ENCODE measurements at places on chromosomes 5 and 9. TPM values are rescaled to one million over a fixed set of nuclear protein-coding genes. Genes with fewer than 3 reads are reported as not detected.

DNA sequence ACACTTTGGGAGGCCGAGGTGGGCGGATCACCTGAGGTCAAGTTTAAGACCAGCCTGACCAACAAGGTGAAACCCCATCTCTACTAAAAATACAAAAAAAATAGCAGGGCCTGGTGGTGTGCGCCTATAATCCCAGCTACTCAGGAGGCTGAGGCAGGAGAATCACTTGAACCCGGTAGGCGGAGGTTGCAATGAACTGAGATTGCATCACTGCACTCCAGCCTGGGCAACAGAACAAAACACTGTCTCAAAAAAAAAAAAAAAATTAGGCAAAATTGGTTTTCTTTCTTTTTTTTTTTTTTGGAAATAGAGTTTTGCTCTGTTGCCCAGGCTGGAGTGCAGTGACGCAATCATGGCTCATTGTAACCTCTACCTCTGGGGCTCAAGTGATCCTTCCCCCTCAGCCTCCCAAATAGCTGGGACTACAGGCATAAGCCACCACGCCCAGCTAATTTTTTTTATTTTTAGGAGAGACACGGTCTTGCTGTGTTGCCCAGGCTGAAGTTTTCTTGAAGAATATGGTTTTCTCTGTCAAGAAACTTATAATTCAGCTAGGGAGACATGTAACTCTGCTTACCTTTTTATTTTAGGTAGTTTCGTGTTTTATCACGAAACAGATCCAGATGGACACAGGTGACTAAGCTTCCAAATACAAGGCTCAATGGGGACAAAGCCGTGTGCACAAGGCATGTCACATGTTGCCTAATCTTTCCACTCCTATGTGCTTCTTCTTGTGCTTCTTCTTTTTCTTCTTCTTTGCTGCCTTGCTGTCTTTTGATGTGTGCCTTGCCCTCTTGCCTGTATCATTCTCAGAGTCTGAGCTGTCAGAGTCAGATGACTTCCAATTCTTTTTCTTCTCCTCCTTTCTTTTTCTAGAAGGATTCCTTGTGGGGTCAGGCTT lies 14.3 kb downstream of the TTC1 start:
- no peak for DNase-seq

- no peak for DNase-seq
Observed at GRCh38 chr5:143131972-143132371, 271.5 kb downstream of the NR3C1 start.

GRCh38 chr5:85488295-85488694 lies 1103.6 kb upstream of the EDIL3 start:
- no peak for DNase-seq

DNA sequence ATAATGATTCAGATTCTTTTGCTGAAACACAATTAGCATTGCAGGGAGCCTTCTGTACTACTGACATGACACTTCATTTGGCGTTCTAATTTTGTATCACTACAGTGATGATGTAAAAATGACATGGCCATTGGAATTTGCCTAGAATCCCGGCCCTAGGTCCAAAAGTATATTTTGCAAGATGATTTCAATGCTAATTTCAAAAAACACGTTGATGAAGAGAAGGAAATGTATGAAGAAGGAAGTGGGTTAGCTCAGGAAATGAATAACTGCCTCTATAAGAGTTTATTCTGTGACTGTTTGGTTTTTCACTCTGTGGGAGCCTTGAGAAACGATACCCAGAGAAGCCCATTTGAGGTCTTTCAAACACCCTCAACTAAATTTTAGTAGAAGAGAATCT lies 59.3 kb downstream of the OSTF1 start:
- DNase-seq: no peak

DNA sequence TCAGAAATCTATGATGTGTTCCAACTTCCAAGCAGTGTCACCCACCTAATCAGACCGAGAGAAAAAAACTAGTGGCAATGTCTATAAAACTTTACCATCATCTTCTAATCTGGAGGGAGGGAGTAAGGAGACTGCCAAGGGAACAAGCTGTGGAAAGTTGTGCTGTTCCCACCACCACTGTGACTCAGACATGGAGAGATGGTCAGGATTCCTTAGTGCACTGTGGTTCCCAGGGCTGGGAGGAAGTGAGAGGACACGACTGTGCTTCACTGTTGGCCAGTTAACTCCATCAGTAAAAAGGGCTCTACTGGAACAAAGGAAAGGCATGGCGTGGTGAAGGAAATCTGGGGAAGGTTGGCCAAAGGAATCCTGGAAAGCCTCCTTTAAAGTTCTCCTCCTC lies 18.8 kb downstream of the TICAM2 start:
- DNase-seq: no peak

DNA sequence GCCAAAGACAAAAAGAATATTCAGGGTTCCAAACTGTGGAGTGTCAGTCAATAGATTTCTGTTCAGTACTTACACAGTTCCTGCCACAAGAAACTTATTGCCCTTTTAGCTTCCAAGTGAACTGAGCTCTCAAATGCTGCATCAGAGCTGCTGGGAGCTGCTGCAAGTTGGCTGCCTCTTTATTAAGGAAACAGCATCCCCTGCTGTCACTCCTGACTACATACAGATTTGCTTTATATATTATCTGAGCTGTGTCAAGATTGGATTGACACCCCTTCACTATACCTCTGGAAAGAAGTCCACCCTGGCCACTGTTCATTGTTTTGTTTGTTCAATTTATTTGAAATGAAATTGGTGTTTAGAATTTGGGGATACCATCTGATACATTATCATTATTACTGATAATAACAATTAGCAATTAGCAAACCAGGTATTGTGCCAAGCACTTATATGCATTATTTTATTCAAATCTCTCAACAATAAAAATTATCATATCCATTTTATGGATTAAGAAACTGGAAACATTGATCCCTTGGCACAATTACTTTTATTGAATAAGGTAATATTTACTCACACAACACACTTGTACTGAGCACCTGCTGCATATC lies 16.4 kb upstream of the C5orf58 start:
- DNase-seq: no peak

DNA sequence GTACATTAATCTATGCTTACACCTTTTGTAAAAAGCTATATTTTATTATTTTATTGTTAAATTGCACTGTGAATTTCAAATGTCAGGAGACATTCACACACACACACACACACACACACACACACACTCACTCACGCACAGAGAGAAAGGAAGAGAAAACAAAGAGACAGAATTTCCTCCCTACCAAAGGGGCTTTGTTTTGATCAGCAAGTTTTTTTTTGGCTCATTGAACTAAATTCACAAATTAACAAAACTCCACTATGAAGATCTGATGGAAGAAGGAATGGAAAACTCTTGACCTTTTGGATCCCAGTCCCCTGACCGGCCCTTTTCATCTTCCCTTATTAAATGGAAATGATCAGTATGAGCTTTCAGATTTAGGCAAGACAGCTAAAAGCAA lies 161.2 kb downstream of the PDE4D start:
- DNase-seq: no peak

GRCh38 chr5:76775921-76776320 lies 42.9 kb upstream of the F2RL1 start:
- DNase-seq: no peak

DNA sequence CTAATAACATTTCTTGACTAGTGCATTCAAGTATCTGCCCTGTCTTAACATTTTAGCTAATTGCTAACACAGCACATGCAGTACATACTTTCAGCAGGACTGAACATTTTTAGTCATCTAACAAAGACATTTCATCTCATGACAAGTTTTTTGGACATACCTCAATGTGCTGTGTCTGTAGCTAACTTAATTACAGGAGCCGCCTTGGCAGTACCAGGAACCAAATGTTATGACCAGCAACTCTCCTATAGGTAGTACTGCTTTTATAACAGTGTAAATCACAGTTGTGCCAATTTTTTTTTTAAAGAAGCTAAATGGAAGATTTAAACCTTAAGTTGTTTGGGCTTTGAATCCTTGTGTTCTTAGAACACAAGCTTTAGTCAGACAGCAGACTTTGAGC lies 99.4 kb upstream of the SAP30L start:
- no peak for DNase-seq

- DNase-seq: no peak
Observed at GRCh38 chr5:178273665-178274541, 41.3 kb upstream of the PHYKPL start.

GRCh38 chr5:37891832-37892231 lies 52.0 kb upstream of the GDNF start:
- no peak for DNase-seq

DNA sequence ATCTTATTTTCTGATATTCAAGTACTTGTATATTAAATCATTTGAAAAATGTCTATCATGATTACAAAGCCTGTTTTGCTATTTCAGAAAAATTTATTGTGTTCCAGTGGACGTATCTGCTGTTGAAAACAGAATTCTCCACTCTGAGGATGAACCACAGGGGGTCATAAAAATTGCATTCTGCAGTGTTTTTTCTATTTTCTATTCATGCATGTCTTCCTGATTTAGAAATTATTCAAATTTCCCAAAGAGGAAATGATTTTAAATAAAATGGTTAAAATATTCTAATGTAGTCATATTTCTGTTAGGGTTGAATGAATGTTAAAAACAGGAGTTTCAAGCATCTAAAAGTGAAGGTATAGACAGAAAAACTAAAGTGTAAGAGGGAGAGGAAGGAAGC lies 111.5 kb upstream of the ANKRD55 start:
- no peak for DNase-seq

DNA sequence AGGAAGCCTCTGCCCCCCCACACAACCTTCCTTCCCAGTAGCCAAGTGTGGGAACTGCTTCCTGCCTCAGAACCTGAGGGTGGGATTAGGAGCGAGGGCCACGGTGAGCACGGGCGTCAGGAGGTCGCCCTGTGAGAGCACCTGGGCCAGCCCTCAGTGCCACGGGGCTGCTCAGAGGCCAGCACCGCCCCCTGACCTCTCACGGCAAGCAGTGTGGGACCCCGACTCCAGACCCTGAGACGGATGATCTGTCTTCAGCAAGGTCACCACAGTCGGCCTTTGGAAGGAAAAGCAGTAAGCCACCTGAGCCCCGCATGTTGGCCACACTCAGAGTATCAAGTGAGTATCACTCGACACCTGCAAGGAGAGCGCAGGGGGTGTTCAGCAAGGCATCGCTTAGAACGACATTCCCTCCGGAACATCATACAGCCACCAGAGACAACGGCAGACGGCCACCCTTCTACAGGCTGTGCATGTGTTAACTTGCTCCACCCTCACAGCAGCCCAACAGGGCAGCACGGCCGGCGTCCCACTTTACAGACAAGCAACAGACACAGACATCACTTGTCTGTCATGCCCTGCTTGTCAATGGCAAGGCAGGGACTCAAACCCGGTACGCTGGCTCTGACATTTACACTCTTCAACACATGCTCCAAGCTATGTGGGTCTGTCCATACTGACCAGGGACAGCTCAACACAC lies 50.2 kb downstream of the IPPK start:
- DNase-seq: no peak

DNA sequence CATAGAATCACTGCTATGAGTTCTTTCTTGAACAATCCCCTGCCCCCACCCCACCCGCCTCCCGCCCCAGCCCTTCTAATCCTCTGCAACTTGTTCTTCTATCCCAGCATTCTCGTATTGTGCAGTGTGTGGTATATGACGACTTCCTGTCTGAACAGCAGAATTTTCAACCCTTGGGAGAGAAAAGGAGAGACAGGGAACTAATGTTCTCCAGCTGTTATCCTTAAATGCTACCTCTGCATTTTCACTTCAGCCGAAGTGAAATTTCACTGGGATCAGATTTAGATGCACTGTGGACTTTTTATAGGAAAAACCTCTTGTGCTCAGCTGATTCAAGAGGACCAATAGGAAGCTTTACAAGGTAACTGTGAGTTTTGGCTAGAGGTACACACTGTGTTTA lies 2.2 kb downstream of the FBXL7 start:
- DNase-seq: no peak

DNA sequence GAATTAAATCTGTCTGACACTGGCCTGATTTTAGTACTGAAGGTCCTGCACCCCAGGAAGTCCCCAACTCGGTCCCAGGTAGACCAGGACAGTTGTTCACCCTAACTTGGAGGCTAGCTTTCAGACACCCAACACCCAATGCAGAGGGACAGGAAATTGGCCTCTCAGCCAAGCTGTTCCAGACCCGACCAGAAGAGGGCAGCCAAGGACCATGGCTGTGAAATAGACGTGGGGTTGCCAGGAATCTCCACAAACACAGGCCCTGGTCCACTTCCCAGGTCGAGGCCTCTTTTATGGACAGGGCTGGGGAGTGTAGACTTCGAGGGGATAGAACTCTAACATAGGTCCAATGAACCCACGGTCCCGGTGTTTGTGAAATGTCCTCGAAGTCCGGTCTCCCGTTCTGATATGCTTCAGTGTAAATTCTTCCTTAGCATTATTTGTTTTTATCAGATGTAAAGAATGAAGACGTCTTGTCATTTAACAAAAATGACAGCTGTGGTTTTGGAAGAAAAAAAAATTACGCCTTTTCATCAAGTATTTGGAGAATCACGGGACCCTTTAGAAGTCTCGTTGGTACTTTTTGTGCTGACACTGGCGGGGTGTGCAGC lies 260.3 kb upstream of the ADAMTS16 start:
- peak; percentile 89 for DNase-seq

Gene SPACA9
- total RNA-seq: 5.9 TPM

Gene PITX1
- 2.7 TPM for total RNA-seq
